ENCODE measurements at places on chromosomes 6 and 20.

DNA sequence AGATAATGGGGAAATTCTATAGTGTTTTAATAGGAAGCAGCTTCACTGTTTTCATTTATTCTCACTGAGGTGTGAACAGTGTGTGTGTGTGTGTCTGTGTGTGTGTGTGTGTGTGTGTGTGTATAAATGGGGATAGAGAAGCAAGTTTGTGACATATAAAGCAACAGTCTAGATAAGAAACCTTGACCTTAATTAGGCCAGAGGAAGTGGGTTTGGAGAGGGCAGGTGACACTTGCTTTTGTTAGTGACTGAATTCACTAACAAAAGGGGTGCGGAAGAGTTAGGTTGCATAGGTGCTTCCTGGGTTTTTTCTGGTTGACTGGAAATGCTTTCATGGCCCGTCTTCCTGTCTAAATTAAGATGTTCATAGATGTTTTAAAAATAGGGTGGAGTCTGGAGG, 515.7 kb upstream of the FLRT3 start:
- no peak for DNase-seq

- DNase-seq: no peak
Observed at GRCh38 chr6:16600026-16600425, 161.2 kb downstream of the ATXN1 start.

- DNase-seq: no peak
Observed at GRCh38 chr6:71011871-71012371, 55.1 kb upstream of the B3GAT2 start.

DNA sequence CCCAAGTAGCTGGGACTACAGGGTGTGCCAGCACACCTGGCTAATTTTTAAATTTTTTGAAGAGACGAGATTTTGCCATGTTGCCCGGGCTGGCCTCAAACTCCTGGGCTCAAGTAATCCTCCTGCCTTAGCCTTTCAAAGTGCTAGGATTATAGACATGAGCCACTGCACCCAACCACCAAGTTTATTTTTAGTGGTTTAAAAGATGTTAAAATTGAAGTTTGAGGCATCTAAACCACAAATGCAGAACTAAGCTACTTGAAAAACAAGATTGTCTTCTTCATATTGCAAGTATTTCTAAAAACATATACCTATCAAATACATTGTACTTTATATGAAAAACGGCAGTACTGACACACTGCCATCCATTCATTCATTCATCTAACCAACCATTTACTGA, 31.6 kb downstream of the WASF1 start:
- no peak for DNase-seq
